ENCODE measurements at places on chromosomes 11 and 22.
A peak's percentile ranks its signal among the peaks of the same experiment; 100 is the strongest.

GRCh38 chr11:123018702-123019101 lies 37.1 kb upstream of the BSX start:
- DNase-seq, result no peak

- no peak for DNase-seq
Measured at GRCh38 chr11:100849009-100849900, 162.2 kb downstream of the ARHGAP42 start.

DNA sequence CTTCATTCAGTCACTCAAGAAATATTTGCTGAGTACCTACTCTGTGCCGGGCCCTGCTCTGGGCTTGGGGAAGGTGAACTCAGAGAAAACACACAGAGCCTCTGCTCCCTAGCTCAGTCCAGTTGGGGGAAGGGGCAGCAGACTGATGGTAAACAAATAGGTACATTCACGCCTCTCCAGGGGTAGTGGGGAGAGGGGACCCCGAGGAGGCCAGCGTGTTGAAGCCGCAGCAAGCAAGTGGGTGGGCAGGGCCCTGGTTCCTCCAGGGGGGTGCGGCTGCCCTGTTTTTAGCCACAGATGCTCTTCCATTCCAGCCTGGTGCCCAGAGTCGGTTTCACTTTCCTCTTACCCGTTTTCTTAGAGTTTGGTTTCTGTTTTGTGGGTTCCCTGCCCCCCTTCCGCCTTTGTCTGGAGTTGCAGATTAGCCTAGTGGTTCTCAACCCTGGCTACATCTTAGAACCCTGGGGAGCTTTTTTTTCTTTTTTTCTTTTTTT lies 8.7 kb downstream of the DRAP1 start:
- peak; percentile 38 for DNase-seq

GRCh38 chr11:20289732-20290131 lies 73.8 kb upstream of the HTATIP2 start:
- no peak for DNase-seq

GRCh38 chr11:26086028-26086427 lies 245.9 kb upstream of the ANO3 start:
- no peak for DNase-seq

DNA sequence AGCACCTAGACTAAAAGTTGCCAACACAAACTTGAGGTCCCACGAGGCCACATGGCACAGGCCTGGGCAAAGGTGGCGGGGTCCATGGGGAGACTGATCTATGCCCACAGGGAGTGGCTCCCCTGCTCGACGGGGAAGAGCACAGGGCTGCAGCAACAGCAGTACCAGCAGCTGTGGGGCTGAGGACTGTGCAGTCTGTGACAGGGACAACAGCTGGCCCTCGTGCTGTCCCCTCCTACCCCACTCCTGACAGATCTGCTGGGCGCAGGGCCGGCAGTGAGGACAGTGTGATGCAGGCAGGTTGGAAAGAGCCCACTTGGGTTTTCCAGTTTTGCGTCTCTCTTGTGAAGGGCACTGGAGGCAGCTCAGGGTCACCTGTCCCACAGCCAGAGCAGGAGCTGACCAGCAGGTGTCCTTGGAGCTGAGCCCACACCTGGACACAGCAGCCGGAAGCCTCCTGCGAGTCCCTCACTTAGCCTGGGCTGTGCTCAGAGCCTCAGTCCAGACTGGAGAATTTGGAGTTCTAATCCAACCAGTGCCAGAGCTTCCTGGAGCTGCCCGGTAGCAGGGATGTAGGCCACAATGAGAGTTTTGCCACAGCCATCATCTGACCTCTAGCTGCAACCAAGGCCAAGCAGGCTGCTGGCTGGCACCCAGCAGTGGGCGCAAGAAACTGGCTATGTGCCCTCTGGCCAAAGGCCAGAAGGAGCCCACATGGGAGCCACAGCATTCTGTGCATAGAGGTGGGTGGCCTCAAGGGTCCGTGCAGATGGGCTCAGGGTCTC lies 3.6 kb upstream of the GAS2L1 start:
- DNase-seq, result peak; percentile 56

- DNase-seq, result no peak
Measured at GRCh38 chr11:93704237-93704636, 37.1 kb downstream of the TAF1D start.

DNA sequence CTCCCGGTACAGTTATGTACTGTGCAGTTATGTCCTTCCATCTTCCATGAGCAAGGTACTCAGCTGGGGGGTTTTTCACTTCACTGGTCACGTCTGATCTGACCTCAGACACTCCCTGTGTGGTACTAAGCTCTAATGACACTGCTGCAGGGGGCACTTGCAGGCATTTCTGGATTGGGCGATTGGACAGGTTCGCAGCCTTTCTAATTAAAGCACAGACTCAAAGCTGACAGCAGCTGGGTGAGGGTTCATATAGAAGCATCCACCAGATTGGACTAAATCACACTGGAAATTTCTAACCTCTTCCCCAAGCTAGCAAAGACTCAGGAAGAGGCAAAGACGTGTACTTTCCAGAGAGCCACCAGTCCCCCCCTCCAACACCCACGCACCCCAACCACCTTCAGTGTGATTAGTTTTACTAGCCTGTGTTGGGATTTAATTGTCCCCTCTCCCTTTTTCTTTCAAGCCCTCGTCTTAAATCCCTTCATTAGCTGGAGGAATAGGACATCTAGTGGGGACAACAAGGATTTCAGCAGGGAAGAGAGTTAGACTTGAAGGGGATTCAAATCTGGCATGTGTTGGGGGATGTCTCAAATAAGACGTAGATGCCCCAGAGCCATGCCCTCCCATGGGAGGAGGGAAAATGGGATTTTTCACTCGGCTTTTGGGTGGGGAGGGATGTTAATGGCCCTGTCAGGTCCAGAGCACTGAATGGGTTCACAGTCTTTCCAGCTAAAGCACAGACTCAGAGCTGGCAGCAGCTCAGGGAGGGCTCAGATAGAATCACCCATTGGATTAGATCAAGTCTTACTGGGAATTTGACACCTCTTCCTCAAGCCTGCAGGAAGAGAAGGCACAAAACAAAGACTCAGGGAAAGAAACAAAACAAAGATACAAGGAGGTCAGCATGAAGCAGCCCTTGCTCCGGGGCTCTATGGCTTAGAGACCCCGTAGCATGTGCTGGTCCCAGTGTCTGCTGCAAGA lies 10.9 kb downstream of the INS start:
- DNase-seq, result peak; percentile 29

DNA sequence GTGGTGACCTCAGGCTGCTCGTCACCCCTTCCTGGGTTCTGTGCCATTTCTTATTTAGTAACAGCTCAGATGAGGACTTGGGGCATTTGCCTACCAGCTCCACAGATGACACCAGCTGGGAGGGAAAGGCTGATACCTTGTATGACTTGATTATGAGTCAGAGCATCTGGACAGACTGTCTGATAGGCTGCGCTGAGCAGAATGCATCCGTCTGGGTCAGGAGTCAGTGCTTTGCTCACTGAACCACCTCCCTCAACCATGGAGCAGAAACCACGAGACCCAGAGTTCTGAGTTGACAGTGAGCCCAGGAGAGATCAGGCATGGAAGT lies 6.8 kb downstream of the ST14 start:
- DNase-seq, result no peak

DNA sequence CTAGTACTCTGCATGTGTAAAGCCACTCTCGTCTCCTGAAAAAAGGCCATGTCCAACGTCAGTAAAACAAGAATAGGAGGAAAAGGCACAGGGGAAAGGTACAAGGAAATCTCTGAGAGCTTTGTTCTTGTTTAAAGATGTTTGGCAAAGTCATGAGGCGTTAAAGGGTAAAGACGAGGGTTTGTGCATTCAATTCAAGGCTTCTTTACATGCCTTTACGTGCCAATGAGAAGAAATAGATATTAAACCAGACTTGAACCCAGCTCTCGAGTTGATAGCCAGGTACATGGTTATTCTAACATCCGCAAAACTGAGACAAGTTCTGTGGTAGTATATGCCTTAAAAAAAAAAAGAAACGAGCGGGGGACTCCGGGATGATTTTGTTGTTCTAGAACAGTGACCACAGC lies 704 bp upstream of the CFL1 start:
- DNase-seq, result peak; percentile 84

- no peak for DNase-seq
Measured at GRCh38 chr11:488062-488461, 19.0 kb downstream of the RNH1 start.

DNA sequence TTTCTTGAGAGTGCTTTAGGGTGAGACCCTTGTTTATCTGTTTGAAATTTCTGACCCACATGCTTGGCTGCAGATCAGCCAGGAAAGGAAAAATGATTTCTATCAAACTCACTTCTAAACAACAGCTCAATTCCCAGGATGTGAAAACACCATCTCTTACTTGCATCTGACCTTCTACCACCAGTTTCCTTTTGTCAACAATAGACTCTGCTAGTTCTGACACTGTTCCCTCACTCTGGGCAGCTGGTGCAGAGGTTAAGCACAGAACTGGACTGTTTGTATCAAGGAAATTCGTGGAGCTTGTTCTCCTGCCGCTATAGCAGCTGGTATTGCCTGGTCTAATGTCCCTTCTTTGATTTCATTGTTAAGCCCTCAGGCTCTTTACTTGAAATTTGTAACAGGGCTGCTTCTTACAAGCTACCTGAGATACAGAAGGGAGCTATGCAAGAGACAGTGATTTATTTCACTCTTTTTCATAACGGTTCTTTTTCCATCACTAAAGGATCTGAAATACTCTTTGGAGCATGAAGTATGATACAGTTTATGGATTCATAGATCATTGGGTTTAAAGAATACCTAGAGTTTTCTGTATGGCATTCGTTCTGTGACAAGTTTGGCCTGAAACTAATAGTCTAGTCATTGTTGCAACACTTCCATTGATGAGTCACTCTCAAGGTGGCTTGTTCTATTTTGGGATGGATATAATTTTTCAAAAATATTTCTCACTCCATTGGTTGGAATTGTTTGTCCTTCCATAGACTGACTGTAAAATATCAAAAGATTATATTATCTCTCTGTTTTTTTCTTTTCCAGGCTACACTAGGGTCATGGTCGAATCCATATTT lies 178.2 kb upstream of the ZC3H12C start:
- DNase-seq, result no peak

DNA sequence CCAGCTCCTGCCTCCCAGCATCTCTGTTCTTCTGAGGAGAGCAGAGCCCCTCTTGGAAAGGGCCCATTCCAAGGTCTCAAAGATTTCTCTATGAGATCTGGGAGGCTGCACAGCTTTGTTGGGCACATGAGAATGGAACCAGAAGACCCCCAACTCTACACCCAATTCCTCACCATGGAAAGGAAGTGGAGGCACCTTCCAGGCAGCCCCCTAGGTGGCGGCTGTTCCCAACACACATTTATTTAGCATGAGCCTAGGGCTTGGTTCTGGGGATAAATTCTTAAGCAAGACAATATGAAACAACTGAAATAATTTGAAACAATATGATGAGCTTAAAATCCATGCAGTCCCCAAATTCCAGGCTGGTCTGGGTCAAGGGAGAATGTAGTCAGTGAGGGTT lies 100.4 kb downstream of the TIMP3 start:
- no peak for DNase-seq

DNA sequence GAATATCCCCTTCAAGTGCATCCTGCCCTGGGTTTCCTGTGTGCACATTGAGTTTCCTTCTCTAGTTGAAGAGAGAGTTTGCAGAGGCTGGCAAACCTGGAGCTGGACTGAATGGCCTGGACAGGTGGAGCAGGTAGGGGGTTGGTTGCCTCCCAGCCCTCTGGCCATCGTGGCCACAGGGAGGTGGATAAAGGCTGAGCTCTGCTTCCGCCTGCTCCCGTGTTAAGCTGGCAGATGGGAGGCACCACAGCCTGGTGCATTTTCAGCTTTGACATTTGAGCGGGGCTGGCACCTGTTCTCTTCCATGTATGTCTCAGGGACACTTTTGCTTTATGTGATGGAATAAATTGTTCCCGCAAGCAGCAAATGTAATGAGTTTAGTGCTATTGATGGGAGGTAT lies 11.1 kb downstream of the MICAL2 start:
- DNase-seq, result no peak

DNA sequence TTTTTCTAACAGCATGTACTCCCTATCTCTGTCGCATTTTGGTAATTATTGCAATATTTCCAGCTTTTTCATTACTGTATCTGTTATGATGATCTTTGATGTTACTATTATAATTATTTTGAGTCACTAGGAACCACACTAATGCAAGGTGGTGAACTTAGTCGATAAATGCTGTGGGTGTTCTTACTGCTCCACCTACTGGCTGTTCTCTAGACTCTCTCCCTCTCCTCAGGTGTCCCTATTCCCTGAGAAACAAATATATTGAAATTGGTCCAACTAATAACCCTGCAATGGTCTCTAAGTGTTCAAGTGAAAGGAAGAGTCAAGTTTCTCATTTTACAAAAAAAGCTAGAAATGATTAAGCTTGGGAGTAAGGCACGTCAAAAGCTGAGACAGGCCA lies 10.5 kb downstream of the ARL14EP start:
- DNase-seq, result no peak

GRCh38 chr11:64866173-64866491 lies 12.3 kb downstream of the EHD1 start:
- no peak for DNase-seq

DNA sequence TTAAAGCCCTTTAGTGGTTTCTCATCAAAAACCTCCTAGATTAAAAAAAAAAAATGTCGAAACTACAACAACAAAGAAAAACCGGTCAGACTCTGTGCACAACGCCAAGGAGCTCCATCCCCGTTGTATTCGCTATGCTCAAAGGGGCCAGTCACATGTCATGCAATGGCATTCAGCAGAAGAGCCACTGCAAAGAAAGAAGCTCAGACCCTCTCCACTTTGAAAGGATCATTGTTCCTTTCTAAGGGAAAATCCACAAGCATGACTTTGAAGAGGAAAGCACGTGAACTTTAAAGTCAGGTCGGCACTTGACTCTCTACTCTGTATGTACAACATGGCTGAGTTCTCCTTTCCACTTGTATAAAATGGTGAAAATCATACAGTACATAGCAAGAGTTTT lies 655.6 kb downstream of the ETS1 start:
- DNase-seq, result no peak

DNA sequence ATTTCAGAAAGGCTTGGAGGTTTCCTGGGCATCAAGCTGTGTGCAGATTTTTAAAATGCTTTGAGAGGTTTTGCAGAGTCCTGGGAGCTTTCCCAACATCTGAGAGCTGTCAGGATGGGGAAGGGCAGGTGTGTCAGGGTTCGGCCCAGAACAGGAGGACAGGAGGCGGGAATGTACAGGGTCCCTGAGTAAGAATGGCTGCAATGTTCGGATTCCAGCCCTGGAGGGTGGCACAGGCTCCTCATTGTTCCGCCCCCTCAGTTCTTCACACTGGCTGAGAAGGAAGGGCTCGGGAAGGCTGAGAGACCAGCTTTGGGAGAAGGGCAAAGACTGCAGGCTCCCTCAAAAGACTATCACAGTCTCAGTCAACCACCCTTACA lies 5.1 kb upstream of the SEPTIN3 start:
- DNase-seq, result no peak

DNA sequence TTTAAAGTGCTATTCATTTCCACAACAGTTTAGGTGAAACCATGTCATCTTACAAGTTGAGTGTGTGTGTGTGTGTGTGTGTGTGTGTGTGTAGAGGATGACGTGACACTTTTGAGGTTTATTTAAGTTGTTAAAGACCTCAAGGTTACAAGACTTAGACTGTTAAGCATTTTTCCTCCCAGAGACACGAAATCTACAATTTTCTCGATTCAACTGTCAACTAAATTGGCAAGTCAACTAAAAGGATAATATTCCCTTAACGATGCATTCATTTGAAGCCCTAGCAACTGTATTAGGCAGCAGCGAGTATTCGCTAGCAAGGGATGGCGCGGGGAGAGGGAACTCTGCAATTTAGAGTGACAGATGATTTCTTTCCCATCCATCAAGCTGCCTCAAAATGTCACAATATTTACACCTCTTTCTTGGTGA lies 17.6 kb upstream of the BDNF start:
- no peak for DNase-seq
